ENCODE measurements at places on chromosomes 13 and 19. TPM values are rescaled to one million over a fixed set of nuclear protein-coding genes. Genes with fewer than 3 reads are reported as not detected.

The TBXA2R gene
- 2.3 TPM for total RNA-seq

The CYP4F2 gene
- not detected for total RNA-seq

DNA sequence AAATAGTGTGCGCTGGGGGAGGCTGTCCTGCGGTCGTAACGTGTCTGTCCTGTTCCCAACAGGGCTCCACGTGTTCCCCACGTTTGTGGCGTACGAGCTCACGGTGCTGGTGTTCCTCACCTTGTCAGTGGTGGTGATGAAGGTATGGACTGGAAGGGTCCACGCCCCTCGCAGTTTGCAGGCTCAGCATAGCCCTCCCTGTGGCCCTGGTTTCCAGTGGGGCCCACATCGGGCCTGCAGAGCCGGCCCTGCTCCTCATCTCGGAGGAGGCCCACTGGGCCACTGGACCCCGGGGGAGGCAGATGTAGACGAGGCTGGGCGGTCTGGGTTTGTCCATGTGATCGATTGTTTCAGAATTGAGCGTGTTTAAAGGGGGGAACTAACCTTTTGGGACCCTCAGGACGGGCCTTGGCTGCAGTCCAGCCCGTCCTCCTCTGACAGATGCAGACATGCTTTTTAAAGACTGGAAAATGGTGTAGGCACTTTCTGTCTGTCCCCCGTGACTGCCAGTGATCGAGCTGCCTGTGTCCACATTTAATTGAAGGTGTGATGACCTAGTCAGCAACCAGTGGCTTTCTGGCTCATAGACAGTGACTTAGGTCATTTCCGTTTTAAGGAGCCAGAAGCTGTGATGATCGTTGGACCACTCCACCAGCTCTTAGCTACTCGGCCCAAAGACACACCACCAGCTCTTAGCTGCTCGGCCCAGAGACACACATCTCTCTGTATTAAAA, 37.1 kb upstream of the TFDP1 start:
- DNase-seq = no peak

DNA sequence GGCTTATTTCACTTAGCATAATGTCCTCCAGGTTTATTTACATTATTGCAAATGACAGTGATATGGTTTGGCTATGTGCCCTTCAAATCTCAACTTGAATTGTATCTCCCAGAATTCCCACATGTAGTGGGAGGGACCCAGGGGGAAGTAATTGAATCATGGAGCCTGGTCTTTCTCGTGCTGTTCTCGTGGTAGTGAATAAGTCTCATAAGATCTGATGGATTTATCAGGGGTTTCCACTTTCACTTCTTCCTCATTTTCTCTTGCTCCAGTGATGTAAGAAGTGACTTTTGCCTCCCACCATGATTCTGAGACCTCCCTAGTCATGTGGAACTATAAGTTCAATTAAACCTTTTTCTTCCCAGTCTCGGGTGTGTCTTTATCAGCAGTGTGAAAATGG, 109.6 kb downstream of the VWA8 start:
- DNase-seq = no peak

DNA sequence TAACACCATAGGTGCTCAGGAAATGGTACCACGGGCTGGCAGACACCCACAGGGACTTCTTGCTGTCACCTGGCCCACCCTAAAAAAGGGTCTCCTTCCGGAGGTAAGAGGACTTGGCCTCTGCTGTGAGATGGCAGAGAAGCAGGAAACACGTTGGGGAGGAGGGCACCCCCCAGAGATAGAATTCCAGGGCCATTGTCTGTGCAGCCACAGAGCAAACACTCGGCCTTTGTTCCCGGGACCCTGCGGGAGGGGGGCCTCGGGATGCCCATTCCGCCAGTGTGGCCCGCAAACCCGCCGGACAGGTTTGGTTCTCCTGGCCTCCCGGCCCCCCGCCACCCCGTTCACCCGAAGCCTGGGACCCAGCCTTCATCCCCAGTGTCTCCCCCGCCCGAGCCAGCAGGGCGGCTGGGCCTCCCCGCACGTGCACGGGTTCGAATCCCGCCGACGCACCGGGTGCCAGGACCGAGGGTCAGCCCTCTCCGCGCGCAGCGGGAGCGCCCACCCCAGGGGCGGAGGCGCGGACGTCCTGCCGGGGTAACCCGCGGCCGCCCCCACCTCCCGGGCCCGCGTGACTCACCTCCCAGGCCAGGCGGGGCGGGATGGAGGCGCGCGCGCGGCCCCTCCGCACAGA, 714 bp downstream of the PLPP2 start:
- DNase-seq = no peak

DNA sequence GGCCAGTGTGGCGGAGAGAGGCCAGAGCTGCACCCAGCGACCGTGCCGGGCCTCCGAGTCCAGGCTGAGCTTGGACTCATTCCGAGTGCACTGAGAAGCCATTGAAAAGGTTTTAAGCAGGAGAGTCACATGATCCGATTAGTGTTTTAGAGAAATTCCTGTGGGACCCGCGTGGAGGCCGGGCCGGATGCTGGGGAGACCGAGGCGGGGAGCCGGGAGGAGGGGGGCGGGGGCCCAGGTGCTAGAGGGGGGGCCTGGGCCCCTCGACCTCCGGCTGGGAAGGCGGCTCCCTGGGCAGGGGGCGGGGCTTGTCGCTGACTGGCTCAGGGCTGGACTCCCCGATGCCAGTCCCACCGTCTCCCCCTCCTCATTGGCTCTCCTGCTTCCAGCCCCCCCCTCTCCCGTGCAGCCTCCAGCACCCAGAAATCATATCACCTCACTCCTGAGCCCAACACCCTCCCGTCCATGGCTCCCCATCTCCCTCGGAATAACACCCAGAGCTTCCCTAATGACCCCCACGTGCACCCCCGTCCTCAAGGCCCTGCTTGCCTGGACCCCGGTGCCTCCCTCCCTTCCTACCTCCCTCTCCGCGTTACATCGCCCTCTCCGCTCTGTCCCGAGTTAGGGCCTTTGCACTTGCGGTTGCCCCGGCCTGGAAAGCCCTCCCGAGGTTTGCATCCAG, 5.2 kb upstream of the ZNF579 start:
- peak; percentile 66 for DNase-seq

DNA sequence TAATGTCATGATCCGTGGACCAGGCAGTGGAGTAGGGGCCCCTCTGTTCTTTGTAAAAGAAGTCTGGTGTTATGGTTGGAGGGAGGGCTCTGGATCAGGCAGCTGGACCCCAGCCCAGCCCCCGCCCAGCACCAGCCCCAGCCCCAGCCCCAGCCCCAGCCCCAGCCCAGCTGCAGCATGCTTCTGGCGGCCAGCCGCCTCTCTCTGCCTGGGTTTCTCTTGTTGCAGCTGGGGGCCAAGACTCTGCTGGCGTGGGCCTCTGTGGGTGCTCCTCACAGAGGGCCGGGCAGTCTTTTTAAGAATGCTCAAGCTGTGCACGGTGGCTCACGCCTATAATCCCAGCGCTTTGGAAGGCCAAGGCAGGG, 17.9 kb downstream of the DOT1L start:
- no peak for DNase-seq

GRCh38 chr13:113084094-113084942, 21.3 kb upstream of the F7 start:
- DNase-seq = no peak

GRCh38 chr19:47848823-47849473, 10.1 kb upstream of the TPRX2 start:
- no peak for DNase-seq

DNA sequence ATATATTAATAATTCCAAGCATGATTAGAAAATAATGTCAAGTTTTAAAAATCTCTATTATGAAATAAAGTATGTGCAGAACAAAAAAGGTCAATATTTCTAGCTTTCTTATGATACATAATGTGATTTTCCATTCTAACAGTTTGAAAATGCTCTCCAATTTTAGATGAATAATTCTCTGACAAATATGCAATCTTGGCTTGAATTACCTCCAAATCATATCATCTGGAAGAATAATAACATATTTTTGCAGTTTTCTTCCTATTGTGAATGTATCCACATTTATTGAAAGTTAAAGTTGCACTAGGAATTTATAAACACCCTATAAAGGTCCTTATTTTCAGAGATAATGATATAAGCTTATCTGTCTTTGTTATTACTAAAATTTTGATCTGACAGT, 548.5 kb upstream of the SLC10A2 start:
- no peak for DNase-seq

DNA sequence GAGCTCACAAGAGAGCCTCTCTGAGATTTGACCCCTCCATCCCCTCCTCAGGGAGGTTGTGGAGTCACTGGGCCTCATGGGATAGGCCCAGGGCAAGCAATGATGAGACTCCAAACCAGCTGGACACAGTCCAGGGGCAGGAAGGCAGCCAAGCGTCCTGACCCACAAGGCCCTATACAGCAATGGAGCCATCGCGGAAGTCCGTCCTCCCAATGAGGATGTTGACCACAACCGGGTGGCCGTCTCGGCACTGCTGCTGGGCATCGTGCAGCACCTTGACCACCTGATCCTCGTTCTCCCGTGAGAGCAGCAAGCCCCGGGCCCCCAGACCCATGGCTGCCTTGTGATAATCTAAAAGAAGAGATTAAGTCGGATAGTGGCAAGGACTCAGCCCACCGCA, 7.9 kb downstream of the SYDE1 start:
- DNase-seq = no peak

DNA sequence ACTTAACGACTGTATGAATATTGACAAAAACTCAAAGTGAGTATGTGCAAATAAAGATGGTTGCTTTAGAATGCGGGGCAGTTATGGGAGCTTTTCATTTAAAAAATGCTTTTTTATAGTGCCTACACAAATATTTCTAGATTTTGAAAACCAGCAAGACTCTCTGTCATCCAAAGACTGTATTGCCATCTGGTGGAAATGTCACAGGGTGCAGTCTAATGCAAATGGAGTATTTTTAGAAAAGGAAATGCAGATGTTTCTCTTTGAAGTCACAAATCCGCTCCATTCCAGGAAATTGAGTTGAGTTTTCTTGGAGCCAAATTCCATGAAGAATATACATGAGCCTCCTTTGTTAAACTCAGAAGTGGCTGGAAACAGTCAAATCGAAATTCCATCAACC, 2.3 kb upstream of the C1QTNF9B start:
- no peak for DNase-seq

DNA sequence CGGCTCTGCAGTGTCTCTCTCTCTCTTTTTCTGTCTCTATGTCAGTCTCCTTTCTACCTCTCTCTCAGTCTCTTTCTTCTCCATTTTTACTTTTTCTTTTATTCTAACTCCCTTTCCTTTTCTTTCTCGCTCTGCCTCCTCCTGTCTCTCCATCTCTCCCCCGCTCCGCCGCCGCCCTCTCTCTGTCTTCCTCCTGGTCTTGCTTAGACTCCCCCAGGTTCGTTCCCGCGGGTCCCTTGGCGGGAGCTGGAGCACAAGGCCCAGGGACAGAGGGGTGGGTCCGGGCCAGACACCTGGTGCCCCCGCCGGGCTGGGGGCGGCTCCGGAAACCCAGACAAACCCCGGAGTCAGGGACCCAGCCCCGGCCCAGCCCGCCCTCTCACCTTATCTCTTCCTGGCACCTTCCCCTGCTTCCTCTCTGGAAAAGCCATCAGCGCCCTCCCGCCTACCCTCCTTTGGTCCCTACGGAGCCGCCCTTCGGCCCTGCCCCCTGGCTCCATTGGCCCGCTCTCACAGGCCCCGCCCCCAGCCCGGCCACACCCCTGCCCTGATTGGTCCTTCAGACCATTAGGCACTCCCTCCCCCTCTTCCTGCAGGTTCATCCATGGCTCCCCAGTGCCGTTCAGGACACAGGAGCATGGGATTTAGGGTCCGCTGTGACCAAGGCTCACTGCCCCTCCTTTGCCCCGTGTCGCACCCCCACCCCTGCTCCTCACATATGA, 15.4 kb upstream of the NOP53 start:
- no peak for DNase-seq

DNA sequence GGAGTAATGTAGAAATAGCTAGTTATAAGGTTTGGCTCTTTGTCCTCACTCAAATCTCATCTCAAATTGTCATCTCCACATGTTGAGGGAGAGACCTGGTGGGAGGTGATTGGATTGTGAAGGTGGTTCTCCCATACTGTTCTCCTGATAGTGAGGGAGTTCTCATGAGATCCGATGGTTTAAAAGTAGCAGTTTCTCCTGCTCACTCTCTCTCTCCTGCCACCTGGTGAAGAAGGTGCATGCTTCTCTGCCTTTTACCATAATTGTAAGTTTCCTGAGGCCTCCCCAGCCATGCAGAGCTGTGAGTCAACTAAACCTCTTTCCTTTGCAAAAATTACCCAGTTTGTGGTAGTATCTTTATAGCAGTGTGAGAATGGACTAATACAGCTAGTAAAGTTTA, 849.4 kb downstream of the DACH1 start:
- no peak for DNase-seq

DNA sequence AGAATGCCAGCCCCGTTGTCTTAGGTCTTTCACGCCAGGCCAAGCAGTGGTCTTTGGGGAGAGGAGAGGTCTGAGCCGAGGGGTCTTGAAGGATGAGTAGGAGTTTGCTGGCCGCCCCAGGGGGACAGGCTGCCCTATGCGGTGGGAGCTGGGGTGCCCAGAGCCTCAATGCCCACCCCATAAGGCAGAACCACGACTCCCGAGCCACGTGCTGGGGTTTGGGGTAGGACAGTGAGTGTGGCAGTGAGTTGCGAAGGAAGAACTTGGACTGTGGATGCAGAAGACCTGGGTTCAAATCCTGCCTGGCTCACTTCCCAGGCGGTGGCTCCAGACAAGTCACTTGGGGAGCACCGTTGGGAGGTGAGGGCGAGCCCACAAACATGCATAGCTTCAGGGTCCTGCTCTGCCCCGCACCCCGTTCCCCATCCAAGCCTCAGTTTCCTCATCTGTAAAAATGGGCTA, 5.5 kb downstream of the RAB11B start:
- no peak for DNase-seq

DNA sequence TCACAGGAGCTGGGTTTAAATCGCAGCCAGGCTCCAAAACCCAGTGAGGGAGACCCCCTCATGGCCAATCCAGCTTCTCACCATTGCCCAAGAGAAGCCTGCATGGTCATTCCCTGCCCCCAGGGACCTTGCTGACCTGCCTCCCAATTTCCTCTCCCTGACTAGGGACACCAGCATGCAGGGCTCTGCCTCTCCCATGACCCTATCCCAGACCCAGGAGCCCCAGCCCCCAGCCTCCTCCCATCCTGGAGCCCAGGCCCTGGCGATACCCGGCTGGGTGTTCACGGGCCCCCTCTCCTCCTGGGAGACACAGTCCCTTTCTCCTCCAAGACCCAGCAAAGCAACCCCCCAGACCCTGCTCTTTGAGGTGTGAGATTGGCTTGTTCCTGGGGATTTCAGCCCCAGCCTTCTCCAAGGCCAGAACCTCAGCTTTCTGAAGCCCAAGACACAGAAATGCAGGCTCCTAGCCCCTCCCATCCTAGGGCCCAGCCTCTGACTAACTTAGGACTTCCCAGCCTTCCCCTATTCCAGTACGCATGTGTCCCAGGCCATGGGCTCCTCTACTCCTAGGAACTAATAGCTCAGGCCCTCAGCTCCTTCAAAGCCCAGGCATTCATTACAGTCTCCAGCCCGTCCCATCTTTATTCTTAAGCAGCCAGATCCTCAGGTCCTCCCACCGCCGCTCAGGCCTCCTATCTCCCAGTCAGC, 1.1 kb downstream of the GYS1 start:
- DNase-seq = no peak

GRCh38 chr13:98576200-98576945, 534 bp downstream of the STK24 start:
- DNase-seq = peak; percentile 74

DNA sequence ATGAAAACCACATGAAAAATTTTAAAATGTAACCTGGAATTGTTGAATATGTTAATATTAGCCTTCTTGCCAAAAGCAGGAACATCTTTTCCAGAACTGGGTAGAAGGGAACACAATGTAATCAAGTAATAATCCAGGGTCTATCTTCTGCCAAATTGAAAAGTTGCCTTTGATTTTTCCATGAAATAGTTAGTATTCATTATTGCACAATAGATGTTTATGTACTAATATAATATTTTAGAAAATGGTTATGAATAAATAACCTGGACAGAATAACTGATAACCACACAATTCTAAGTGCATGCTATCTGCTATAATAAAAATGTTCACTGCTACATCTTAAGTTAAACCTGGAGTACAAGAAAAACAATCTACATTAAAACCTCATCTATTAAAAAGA, 802.3 kb downstream of the LIG4 start:
- DNase-seq = no peak
